ENCODE measurements at places on chromosomes 1 and 21.

- DNase-seq = no peak
These were observed 16.5 kb downstream of the LSS start for GRCh38 chr21:46211786-46212720.

- no peak for DNase-seq
These were observed 68.4 kb downstream of the ATP6V1G3 start for GRCh38 chr1:198472119-198472518.

- no peak for DNase-seq
These were observed 442.2 kb downstream of the SMYD3 start for GRCh38 chr1:246064891-246065290.

- DNase-seq = no peak
These were observed 13.4 kb downstream of the COP1 start for GRCh38 chr1:176193663-176194062.

DNA sequence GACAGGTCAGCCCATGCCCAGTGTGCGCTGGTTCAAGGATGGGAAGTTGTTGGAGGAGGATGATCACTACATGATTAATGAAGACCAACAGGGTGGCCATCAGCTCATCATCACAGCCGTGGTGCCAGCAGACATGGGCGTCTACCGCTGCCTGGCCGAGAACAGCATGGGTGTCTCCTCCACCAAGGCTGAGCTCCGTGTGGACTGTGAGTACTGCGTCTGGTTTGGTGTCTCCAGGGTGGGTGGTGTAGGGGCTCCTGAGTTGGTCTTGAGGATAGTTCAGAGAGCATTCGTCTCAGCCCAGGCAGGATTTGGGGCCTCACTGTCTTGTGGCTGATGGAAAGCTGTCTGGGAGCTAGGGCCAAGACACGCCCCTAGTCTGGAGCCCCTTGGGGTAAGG, 83.2 kb downstream of the TRIM11 start:
- DNase-seq = no peak

- DNase-seq = no peak
These were observed 186.8 kb downstream of the SMYD3 start for GRCh38 chr1:246320286-246320685.
